ENCODE measurements at places on chromosomes 3 and 15.

- DNase-seq: peak; percentile 41
Measured at GRCh38 chr3:111859061-111859973, at the start of gene PHLDB2. Gene PHLDB2, plus strand, starts transcription at chr3:111859265. Its CDS starts 24,813 bp downstream, at chr3:111884078.

GRCh38 chr3:127829537-127829936 lies 7.2 kb upstream of the MGLL start:
- no peak for DNase-seq

GRCh38 chr3:20236603-20237002 lies 50.6 kb upstream of the SGO1 start:
- DNase-seq: no peak

DNA sequence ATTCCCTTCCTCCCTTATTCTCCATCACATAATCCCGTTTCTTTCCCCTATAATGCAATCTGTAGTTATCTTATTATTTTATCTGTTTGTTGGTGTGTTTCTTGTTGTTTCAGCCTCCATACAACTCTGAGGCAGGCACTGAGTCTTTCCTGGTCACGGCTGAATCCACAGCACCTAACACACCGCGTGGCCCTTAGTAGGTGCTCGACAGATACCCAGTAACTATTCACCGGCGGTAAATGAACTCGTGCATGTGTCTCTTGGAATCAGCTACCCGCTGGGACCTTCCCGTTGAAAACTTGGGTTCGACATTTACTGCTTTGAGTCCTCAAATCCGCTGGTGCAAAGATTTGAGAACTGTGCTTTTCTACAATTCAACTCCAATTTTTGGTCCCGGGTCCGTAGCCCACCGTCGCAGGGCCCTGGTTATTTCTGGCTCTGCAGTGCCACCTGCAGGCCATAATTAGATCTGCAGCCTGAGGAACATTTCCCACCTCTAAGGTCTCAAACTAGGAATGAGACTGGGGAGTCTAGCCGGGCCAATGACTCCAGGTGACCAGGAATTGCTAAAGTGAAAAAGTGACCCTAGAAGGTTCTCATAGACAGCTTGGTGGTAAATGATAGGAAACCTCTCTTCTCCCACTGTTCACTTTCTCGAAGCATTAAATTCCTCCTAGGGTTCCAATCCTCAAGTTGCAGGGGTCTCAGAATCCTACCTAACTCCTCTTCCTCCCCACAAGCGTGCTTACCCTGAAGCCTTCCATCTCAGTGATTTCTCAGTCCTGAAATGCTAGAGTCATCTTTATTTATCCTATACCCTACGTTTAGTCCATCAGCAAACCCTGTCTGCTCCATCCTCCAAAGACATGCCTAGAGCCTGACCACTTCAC lies 40.0 kb upstream of the TRH start:
- DNase-seq: peak; percentile 27

DNA sequence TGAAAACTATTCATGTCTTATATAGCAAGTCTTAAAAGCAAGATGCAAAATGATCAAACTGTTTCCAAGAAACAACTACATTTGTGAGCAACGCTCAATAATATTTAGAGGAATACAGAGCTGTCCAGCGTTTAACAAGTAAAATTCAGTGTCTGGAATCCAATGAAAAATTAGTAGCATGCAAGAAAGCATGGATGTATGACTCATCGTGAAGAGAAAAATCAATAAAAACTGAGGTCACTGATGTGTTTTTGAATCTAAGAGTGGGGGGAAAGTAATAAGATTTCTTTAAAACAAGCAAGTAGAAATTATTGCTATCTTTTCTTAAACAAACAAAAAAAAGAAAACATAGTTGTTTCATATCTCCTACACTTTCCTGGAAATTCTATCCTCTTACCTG lies 600.3 kb upstream of the GOLIM4 start:
- DNase-seq: no peak

- DNase-seq: no peak
Measured at GRCh38 chr15:80216911-80217310, 35.1 kb downstream of the CTXND1 start.

DNA sequence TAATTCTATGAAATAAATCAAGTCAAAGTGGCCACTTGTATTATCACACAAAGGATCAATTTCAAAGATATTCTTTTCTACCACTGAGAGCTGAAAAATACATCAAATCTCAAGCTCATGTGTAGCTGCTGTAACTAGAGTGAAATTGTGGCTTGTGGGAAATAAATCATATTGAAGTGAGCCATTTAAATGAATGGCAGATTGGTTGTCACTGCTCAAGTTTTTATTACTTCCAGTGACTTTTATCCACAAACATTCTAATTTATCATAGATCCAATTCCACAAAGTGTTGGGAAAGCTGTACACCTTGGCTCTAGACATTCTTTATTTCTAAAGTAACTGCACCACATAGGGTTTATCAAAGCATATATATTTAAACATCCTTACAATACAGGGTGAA lies 285.4 kb downstream of the CNTN3 start:
- DNase-seq: no peak

DNA sequence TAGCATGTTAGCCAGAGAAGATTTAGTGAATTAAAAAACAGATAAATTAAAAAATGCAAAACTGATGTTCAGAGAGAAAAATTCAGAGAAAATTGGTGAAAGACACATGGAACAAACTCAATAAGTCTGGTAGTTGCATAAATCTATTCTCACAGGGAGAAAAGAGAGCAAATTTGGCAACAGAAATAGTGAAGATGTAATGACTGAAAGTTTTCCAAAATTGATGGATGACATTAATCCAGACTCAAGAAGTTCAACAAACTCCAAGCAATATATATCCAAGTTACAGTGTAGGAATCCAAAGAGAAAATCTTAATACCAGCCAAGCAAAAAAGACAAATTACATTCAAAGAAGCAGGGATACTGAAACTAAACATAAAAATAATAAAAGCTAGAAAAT lies 302.7 kb upstream of the ARPP21 start:
- no peak for DNase-seq

DNA sequence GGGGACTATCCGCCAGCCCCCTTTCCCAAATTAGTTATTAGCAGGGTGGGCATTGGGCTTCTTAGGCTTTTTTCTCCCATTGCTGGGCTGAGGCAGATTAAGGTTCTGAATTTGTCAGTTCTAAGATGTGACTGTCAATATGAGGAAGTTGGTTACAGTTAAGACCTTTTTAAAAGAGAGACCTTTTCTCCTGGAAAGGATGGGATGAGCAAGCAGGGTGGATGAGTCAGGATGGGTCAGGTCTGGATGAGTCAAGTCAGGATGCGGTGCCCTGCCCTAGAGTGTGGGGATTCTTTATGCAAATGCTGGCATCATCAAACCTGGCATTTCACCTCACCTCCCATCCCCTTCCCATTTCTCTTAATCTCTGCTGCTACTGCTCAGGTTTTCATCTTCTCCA lies 1.9 kb downstream of the AEN start:
- DNase-seq: no peak

DNA sequence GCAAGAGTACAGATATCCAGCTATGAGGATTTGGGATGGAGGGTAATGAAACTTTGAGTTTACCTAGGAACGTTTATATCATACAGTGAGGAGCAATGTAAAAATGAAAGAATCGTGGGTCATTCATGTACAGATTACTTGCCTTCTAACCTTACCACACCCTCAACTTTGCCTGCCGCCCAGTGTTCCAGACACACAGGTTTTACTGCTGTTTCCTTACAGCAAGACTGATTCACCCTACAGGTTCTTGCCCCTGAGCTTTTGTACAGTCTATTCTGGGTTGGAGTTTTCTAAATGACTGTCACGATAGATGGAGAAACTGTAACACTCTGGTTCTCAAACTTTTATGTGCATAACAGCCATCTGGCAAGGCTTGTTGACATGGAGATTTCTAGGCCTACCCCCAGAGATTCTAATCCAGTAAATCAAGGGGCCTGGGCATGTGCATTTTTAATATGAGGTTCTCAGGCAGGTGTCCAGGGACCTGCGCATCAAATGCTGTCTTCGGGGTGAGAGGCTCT lies 6.6 kb upstream of the TPRG1 start:
- DNase-seq: no peak

DNA sequence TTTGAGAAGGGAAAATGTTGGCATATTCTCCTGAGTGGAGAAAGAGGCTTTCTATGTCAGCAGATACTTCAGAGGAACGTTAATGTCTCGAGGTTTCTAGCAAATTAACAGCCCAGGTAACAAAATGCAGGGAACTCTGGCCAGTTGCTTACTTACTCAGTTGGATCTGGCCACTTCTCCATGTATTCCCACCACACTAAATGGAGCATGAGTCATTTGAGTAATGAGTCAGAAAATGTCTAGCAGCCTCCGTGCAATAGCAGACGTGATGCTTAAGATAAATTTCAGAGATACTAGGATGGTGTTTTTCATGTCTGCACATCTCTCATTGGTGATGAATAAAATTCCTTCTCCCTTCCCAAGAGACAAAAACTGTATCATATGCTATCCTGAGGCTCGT lies 671.5 kb downstream of the FHIT start:
- no peak for DNase-seq

DNA sequence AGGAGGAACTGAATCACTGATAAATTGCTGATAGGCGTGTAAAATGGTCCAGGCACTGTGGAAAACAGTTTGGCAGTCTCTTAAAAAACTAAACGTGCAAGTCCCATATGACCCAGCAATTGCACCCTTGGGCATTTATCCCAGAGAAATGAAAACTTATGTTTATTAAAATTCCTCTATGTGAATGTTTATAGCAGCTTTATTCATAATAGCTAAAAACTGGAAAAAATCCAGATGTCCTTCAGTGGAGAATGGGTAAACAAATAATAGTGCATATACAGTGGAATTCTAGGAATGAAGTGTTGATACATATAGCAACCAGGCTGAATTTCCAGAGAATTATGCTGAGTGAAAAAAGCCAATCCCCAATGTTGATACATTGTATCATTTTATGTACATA lies 482.2 kb upstream of the PDZRN3 start:
- no peak for DNase-seq
